Activated CD8-positive, alpha-beta memory T cell treated with anti-CD3 and anti-CD28 coated beads, Interleukin-2, amount 50 U/mL, for 4 hours (primary cell): ENCODE measurements at places on chromosomes 1 and 21.

DNA sequence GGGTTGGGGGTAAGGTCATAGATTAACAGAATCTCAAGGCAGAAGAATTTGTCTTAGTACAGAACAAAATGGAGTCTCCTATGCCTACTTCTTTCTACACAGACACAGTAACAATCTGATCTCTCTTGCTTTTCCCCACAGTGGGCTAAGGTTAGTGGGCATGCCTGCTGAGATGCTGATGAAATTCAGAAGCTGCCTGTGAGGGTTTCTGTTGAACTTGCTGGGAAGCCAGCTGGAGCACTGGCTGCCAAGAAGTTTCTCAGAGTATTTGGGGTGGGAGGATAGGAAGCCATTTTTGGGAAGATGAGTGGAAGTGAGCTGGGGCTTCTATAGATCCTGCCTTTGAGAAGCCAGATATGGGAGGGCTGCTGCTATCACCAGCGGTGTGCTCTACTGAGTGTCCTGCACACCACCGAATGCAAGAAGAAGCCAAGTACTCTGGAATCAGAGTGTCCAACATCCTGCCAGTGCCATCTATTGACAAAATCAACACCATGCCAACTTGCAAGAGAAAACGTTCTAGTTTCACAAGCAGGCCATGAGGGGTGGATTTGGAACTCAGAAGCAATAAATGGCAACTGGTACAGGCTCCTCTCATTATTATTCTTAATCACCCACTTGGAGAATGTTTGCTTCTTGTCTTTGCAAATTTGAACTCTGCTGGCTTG lies 102.7 kb downstream of the PTPRU start:
- DNase-seq, result no peak

DNA sequence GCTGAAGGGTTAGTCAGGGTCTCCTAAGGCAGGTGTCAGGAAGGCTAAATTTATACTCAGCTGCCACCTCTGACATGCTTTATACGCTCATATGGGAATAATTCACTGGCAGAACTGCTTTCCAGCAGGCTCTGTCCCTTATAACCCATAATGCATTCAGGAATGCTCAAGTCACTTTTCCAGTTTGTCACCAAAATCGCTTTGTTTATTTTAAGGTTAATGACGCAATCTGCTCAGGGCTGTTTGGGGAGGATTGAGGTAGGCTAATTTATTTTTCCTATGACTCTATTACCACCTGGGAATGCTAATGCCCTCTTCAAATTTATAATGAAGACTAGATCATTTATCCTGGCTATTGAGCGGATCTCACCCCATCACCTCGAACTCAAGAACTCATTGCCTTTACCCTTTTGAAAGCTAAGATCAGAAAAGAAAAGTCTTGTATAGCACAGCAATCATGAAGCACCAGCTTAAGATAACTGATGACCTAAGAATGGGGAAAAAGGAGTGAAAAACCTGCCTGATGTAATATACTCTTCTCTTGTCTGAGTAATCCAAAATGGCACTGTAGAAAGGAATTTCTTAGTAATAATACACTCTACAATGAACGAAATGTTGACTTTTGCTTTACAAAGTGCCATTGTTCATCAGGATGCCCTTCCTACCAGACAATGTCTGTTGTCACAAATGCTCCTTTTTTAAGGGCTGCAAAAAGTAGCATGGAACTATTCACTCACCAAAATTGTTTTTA lies 97.9 kb upstream of the EXO1 start:
- DNase-seq, result no peak

DNA sequence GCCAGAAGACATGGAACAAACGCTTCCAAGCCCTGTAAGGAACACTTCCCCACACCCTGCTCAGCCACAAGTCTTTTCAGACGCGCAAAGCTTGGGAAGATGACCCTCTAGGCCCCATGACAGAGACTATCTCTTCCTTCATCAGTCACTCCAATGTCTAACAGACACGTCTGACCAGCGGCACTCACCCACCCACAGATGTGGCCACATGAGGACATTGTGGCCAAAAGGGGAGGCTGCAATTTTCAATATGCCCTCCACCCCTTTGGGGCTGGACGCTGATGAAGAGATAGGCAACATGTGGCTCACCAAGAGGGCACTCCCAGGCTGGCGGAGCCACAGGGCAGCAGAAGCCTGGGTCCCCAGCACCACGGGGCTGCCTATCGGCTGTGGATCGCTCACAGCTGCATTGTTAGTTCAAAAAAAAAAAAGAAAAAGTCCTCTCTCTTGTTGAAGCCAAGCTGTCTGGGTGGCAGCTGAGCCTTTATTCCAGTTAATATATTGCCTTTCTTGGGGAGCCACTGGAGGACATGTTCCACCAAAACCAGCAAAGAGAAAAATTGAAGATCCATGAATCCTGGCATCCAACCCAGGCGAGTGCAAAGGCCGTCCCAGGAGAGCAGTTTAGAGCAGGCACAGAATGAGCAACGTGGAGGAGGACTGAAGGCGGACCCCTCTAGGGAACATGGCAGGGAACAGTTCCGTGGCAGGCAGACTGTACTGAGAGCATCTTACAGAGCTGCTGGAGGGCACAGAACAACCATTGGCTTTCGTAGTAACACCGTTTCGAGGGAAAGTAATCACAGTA lies 52.7 kb upstream of the GPR153 start:
- DNase-seq, result no peak

- DNase-seq, result no peak
Observed at GRCh38 chr21:17214801-17215200, 298.0 kb upstream of the CXADR start.

GRCh38 chr1:48066936-48067335 lies 69.8 kb upstream of the TRABD2B start:
- no peak for DNase-seq

DNA sequence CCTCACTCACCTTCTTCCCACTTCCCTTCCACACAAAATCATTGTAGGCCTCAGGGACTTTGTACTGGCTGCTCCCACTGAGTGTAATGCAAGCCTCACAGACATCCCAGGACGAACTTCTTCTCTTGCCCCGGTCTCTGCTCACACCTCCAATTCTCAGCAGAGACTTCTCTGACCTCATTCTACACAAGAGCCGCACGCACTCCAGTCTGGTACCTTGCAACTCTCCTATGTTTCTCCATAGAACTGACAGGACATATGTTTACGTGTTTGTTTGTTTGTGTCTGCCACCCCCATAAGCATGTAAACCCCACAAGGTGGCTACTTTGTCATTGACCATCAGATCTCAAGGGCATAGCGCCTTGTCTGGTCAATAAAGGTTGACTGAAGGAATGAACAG lies 350.8 kb downstream of the AJAP1 start:
- DNase-seq, result no peak

DNA sequence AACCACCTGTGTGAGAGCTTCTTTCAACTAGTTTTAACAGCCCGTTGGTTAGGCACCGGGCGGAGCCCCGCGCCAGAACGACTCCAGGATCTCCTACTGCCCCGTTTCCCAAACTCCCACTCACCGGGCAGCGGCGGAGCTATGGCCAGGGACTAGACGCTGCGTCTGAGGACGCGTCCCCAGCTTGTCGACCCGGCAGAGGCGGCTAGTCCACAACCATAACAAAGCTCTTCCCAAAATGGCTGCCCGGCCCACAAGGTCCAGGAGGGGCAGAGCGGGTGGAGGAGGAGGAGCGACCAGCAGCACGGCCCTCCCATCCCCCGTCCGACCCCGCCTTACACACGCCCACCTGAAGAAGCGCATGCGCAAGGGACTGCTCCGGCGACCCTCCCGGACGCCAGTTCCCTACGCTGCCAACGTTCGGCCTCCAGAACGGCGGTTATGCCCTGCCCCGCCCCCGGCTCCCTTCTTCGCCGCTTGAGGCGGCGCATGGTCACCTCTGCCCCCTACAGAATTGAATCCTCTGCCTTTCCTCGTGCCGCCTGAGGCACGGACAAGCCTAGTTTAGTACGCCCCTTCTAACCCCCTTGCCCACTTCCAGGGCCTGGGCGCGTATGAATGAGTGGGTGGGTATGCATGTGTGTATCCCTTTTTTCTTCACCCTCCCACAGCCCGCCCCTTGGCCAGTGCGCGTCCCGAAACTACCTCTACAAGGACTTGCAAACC lies at the start of gene GPBP1L1:
Gene GPBP1L1 (minus strand): TSS at position 246 of the 726 bp plus-strand sequence. CDS start 27,446 bp downstream, outside the sequence.
- peak; percentile 97 for DNase-seq

GRCh38 chr1:8858112-8858668 lies 20.3 kb downstream of the ENO1 start:
- DNase-seq, result no peak

- no peak for DNase-seq
Observed at GRCh38 chr1:239558559-239558958, 172.2 kb downstream of the CHRM3 start.

DNA sequence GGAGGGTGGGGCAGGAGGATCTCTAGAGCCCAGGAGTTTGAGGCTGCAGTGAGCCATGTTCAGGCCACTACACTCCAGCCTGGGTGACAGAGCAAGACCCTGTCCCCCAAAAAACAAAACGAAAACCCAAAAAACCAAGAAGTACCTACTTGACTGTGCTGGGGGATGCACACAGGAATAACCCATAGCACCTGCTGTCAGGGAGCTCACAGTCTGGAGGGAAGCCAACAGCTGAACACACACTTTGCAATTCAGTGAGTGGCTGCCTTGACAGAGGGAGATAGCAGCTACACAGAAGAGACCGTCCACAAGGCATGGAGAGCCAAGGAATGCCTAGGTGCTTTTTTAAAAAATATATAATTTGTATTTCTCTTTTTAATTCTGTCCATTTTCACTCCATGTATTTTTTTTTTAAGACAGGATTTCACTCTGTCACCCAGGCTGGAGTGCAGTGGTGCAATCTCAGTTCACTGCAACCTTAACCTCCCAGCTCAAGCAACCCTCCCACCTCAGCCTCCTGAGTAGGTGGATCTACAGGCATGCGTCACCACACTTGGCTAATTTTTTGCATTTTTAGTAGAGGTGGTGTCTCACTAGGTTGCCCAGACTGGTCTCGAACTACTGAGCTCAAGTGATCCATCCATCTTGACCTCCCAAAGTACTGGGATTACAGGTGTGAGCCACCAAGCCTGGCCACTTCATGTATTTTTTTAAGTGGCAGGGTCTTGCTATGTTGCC lies 68.7 kb downstream of the NID1 start:
- DNase-seq, result no peak

DNA sequence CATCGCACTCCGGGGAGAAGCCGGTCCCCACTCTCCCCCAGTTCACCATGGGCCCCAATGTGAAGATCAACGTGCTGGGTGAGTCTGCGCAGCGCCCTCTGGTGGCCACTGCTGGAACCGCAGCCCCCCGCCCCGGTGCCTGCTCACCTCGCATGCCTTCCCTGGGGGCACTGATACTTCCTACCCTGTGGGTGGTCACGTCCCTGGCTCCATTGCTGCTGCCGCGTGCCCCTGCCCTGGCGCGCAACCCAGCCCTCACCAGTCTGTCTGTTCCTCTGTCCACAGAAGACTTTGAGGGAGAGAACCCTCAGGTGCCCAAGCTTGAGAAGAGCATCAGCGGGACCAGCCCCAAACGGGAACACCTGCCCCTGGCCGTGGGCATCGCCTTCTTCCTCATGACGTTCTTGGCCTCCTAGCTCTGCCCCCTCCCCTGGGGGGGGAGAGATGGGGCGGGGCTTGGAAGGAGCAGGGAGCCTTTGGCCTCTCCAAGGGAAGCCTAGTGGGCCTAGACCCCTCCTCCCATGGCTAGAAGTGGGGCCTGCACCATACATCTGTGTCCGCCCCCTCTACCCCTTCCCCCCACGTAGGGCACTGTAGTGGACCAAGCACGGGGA lies 7.6 kb downstream of the EFNA3 start:
- DNase-seq, result peak; percentile 80

GRCh38 chr1:40794974-40795715 lies 11.6 kb downstream of the KCNQ4 start:
- DNase-seq, result no peak

GRCh38 chr1:170703591-170703990 lies 39.7 kb downstream of the PRRX1 start:
- no peak for DNase-seq

GRCh38 chr1:91604632-91605031 lies 104.0 kb downstream of the CDC7 start:
- DNase-seq, result no peak

- DNase-seq, result no peak
Observed at GRCh38 chr1:241447031-241447644, 72.4 kb downstream of the FH start.

DNA sequence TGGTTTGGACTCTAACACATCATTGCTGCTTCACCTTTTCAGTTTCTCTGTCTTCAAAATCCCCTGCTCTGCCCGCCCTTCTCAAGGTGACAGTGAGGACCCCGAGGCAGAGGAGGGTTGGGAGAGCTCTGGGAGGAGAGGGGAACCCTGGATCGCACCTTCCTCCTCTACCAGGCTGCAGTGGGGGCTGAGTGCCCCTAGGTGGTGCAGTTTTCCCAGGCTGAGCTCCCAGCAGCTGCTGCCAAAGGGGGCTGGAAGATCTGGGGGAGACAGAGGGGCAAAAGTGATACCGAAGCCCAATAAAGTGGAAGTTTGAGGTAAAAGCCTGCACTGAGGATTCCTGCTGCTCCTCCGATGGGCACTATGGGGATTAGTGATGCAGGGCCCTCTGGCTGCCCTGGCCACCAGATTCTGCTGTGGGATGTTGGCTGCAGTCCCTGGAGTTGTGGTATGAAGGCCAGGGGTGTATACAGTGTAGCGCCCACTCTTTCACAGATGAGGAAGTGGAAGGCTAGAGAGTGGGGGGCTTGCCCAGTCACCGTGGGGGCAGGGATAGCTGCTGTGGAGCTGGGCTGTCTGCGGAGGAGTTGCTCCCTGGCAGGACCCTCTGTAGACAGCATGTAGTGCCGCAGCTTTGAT lies 40.7 kb upstream of the SCMH1 start:
- DNase-seq, result peak; percentile 24

- no peak for DNase-seq
Observed at GRCh38 chr1:74523873-74524480, 11.6 kb upstream of the LRRC53 start.

GRCh38 chr1:185555743-185556142 lies 178.4 kb upstream of the HMCN1 start:
- DNase-seq, result no peak

DNA sequence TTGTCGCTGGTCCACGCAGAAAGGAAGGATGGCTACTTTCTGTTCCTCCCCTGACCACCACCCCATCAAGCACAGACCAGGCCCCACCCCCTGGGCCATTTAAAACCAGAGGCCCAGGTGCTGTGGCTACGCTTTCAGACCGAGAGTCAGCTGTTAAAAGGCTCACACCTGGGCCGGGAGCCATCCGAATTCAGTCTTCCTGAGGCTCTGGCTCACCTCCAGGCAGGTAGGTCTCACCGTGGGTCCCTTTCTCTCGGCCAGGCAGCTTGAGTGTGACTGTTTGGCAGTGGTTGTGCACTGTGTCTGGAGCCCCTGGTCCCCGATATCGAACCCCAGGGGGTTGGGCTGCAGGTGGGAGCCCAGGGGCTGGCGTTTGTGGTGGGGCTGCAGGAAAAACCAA lies 7.2 kb downstream of the ACTL8 start:
- DNase-seq, result no peak

- peak; percentile 36 for DNase-seq
Observed at GRCh38 chr1:22143065-22144033, at the start of gene WNT4. Gene WNT4, minus strand, starts transcription at chr1:22143097. Its CDS starts 175 bp downstream, at chr1:22142922.

- DNase-seq, result no peak
Observed at GRCh38 chr21:39564200-39564599, 48.5 kb upstream of the B3GALT5 start.

DNA sequence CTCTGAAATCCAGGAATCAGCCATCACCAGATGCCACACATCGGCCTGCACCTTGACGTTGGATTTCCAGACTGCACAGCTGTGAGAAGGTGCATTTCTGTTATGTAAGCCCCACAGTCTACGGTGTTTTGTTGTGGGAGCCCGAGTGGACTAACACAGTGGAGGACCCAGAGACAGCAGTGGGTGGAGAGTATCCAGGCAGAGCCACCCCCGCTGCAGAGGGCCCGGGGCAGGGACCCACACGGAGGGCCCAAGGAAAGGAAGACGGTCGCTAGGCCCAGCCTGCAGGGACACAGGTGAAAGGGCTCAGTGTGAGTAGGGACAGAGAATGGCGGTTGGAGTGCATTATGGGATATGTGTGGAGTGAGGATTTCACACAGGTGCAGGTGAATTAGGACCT lies 288.3 kb upstream of the AJAP1 start:
- no peak for DNase-seq
